Dermis blood vessel endothelial cell (primary cell): ENCODE measurements at places on chromosomes 7 and 10. TPM values are rescaled to one million over a fixed set of nuclear protein-coding genes. Genes with fewer than 3 reads are reported as not detected.

SEMA4G gene
- total RNA-seq = 1.9 and 2.6 TPM in 2 replicates

ANKRD61 gene
- 0.14 TPM in 1 of 2 replicates, not detected in the other for total RNA-seq

SLC39A12 gene
- under 0.01 TPM in 1 of 2 replicates, not detected in the other for total RNA-seq

FEZF1 gene
- total RNA-seq = not detected in 2 replicates

FGL2 gene
- total RNA-seq = 0.17 and 0.33 TPM in 2 replicates

CHAT gene
- total RNA-seq = not detected in 2 replicates

PNLIPRP2 gene
- total RNA-seq = not detected in 2 replicates

CDHR3 gene
- 0.51 and 0.84 TPM in 2 replicates for total RNA-seq

NKX2-3 gene
- not detected in 2 replicates for total RNA-seq

HECW1 gene
- total RNA-seq = not detected in 2 replicates

STK31 gene
- total RNA-seq = 0.17 and 0.19 TPM in 2 replicates

OR2F2 gene
- not detected in 2 replicates for total RNA-seq

LIPJ gene
- total RNA-seq = not detected in 2 replicates

TACR2 gene
- 0.09 and 0.34 TPM in 2 replicates for total RNA-seq

SYT15B gene
- 0.51 and 1.2 TPM in 2 replicates for total RNA-seq

FKBP6 gene
- not detected in 2 replicates for total RNA-seq

CFAP69 gene
- total RNA-seq = 1.1 and 1.9 TPM in 2 replicates

EBLN1 gene
- total RNA-seq = not detected in 2 replicates

MSRB2 gene
- 6.0 and 8.3 TPM in 2 replicates for total RNA-seq

NRCAM gene
- 9.2 and 16.0 TPM in 2 replicates for total RNA-seq

MALRD1 gene
- total RNA-seq = 0.09 TPM in 1 of 2 replicates, not detected in the other

EVX1 gene
- not detected in 2 replicates for total RNA-seq

EGR2 gene
- total RNA-seq = 0.37 and 1.0 TPM in 2 replicates

VAX1 gene
- total RNA-seq = not detected in 2 replicates

RBP3 gene
- total RNA-seq = not detected in 2 replicates

SRGN gene
- total RNA-seq = 495 and 622 TPM in 2 replicates

COL13A1 gene
- 5.3 and 6.6 TPM in 2 replicates for total RNA-seq

THAP5 gene
- total RNA-seq = 14.8 and 16.5 TPM in 2 replicates

SHTN1 gene
- 1.0 and 2.9 TPM in 2 replicates for total RNA-seq

TCAF2 gene
- 4.3 and 14.0 TPM in 2 replicates for total RNA-seq

TYW1 gene
- 18.9 and 20.3 TPM in 2 replicates for total RNA-seq

IDI2 gene
- not detected in 2 replicates for total RNA-seq

AKR1B1 gene
- total RNA-seq = 43.4 and 65.0 TPM in 2 replicates

NRG3 gene
- 3.2 and 7.4 TPM in 2 replicates for total RNA-seq

UCN3 gene
- total RNA-seq = not detected in 2 replicates

MNX1 gene
- not detected in 2 replicates for total RNA-seq

CCM2 gene
- total RNA-seq = 76.4 and 91.4 TPM in 2 replicates

NEURL1 gene
- total RNA-seq = 0.19 TPM in 1 of 2 replicates, not detected in the other

CAMK2B gene
- total RNA-seq = 0.09 and 0.17 TPM in 2 replicates

OR6B1 gene
- total RNA-seq = not detected in 2 replicates

CHN2 gene
- 1.1 and 6.5 TPM in 2 replicates for total RNA-seq

PITX3 gene
- not detected in 2 replicates for total RNA-seq

HABP2 gene
- total RNA-seq = under 0.01 and 0.19 TPM in 2 replicates

PRR15 gene
- total RNA-seq = 0.17 and 0.19 TPM in 2 replicates

PRSS1 gene
- not detected in 2 replicates for total RNA-seq

LRRC4 gene
- 1.0 and 1.2 TPM in 2 replicates for total RNA-seq

AKR1C3 gene
- total RNA-seq = 119 and 237 TPM in 2 replicates
